Caco-2 (cell line): ENCODE measurements at places on chromosomes 1 and 21.

DNA sequence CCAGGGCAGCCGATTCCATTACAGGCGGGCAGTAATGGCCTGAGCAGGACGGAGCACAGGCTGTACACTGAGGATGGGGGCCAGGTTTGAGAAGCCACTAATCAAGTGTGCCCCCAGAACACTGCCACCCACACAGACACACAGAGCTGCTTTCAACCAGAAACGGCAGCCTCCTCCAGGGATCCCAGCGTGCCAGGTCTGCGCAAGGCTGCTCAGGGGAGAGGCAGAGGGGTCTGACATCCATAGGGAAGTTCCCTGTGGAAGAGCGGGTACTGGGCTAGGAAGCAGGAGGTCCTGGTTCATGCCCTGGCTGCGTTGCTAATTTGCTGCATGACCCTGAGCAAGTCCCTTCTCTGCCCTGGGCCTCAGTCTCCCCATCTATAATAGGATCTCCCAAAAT lies 26.1 kb upstream of the ALDH4A1 start:
- no peak for DNase-seq

DNA sequence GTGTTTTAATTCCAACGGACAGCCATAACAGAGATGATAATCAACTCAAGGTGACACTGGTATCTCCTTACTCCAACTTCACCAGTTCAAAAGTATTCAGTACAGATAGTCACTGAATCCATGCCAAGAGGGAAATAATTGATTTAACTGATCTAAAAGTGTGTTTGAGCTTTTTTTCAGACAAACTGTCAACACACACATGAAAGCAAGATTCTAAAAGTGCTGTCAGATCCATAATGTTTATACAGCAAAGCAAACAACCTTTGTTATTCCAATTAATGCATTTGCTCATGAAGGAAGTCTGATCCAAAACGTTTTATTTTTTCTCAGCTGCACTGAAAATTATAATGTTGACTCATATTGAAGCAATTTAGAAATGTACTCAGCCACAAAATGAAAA lies 5.9 kb upstream of the PRKAA2 start:
- no peak for DNase-seq

- no peak for DNase-seq
These were observed 169.8 kb downstream of the DAB1 start for GRCh38 chr1:57254022-57254421.

DNA sequence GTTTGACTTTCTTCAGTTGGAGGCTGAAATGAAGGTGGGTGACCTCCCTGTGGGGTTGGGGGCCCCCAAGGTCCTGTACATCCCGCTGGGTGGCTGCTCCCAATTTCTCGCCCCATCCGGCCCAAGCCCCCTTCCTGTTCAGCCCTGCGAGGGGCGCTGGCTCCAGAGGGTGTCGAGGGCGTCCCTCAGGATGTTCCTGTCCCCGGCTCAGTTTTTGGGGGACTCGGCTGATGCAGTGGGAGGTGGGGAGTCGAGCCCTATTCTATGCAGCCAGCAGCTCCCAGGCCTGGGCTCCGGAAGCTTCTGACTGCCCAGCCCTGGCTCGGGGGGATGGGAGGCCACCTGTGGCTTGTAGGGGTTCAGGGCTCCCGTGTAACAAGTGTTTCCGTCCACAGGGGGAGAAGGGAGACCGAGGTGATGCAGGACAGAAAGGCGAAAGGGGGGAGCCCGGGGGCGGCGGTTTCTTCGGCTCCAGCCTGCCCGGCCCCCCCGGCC lies 38.2 kb downstream of the SLC19A1 start:
- no peak for DNase-seq

DNA sequence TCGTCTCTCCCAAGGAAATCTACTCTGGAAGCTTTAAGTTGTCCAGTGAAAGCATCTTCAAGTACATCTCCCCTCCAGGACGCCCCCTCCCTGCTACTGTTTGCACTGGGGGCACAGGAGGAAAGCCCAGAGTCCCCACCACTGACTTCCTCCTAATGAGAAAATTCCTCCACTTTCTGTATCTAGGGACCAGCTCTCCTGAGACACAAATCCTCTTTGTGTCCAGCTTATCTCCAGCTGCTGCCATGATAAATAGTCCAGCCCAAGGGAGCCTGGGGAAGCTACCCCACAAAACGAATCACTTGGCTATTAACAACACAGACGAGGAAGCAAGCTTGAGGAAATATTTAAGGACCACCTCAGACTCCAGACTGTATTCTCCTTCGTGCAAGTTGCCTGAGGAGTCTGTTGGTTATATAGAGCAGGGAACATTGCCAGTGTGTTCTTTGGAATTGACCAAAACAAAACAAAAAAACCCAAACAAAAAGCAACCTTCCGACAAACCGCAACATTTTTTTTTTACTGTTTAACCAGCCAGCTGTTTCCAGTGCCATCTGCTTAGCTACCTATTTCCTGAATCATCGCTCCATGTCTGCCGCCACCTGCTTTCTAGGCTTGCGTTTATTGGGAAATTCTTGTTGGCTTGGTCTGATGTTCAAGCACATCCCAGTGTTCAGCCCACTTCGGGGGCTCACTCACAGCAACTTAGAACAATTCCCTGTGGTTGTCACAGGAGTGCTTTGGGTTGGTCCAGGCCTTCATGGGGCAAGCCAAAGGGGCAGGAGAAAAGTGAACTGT lies 7.7 kb downstream of the C1orf226 start:
- DNase-seq, result no peak

DNA sequence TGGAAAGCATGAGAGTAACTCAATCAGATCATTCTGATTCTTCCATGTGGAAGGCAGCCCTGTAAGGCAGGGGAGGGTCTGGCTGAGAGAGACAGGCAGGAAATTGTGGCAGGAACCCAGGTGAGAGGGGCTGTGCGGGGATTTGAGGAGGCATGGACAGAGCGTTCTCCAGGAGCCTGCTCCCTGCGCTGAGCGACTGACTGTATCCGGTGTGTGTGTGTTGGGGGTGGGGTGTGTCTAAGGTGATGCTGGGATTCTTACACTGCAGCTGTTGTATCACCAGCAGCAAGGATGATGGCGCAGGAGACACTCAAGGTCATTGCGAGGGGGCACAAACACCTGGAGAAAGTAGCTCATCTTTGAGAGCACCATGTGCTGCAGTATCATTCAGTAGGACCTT lies 128.5 kb downstream of the RHOU start:
- no peak for DNase-seq

GRCh38 chr1:234769284-234769985 lies 159.5 kb upstream of the IRF2BP2 start:
- DNase-seq, result no peak

DNA sequence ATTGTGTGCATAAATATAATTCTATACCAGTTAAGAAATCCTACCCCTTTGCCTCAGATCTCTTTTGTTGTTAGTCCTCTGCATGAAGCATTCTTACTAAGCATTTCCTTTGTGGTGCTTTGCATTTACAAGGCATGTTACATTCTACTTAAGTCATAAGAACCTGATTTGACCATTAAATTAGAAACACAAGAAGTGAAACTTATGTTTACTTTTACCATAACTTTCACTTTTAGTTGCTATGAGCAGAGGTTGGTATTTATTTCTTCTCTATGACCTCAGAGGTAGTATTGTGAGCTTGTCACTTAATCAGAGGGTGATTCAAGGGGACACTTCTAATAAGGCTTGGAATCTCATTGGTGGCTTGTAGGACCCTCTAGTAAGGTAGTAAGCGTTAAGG lies 9.0 kb downstream of the FAM20B start:
- DNase-seq, result no peak

GRCh38 chr1:204408074-204408507 lies 3.5 kb downstream of the PPP1R15B start:
- DNase-seq, result no peak

GRCh38 chr21:43886565-43886964 lies 21.5 kb downstream of the AGPAT3 start:
- DNase-seq, result no peak

DNA sequence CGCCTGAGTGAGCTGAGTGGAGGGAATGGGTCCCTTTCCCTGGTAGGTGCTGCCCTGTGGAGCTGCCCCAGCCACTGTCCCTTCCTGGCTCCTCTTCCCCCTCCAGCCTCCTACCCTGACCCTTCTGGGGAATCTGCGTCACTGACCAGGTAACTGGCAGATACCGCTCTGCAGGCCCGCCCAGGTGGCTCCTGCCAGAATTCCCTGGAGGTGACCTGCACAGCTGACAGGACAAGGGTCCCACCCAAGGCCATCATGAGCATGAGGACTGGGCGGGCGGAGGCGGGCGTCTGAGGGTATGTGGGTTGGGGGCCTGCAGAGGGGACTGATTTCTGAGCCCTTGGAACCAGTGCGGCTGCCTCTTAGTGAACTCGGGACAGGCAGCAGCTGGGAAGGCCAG lies 32.5 kb downstream of the DHRS3 start:
- DNase-seq, result no peak

DNA sequence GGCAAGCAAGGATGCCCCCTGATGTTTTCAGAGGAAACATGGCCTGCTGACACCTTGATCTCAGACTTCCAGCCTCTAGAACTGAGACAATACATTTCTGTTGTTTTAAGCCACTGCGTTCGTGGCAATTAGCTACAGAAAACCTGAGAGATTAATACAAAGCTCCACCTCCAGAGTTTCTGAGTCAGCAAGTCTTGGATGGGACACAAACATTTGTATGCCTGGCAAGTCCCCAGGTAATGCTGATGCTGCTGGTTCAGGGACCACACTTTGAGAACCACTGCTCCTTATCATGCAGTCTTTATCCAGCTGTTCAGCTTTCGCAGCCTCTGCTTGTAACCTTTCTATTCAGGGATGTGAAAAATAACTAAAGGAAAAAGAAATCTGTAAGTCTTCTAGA lies 565.7 kb upstream of the PLXNA2 start:
- no peak for DNase-seq

DNA sequence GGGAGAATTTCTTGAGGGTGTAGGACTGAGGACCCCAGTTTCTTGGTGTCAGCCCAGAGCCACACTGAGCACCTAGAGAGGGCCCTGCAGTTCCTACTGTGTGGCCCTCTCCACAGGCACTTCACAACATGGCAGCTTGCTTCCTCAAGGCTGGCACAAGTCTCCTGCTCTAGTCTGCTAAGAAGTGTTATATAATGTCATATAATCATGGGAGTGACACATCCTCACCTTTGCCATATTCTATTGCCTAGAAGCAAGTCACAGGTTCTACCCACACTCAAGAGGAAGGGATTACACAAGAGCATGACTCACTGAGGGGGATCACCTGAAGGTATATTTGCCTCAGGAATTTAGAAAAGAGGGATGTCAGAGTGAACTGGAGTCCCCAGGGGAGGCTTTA lies 5.5 kb upstream of the SNX27 start:
- DNase-seq, result peak; percentile 56

DNA sequence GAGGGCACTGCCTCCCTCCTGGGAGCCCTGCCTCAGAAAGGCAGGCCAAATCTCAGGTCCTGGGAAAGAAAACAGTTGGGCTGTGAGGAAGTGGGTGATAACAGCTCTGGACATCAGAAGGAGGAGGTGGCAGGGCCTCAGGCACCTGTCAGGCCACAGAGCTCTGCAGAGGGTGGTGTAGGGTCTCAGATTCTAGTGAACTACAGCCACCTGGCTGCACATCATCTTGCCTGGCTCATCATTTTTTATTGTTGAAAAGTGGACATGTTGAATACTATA lies 15.3 kb upstream of the ZNF678 start:
- DNase-seq, result no peak

DNA sequence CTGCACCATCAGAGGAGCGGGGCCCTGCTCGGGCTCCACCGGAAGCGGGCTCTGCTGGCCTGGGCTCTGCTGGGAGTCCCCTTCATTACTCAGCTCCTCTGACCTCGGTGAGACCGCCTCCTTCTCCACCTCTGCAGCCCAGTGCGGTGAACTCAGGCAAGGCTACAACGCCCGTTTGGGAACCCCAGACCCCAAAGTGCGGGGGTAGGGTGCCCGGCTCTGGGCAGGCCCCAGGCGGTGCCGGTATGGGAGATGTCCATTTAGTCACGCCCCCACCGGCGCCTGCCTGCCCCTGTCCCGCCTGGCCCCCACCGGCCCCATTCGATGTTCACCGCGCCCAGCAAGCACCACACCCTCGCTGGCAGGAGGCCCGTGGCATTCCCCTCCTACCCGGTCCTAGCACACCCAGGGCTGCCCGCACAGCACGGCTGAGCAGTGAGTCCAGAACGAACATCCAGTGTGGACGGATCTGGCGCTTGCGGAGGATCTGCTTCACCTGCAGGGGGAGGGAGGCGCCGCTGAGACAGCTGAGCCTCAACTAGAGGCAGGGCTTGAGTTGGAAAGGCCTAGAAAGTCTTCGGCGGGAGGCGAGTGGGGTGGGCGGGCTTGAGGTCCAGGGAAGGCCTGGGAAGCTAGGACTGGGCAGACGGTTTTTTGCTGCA lies 10.0 kb downstream of the MAP3K6 start:
- no peak for DNase-seq
